Foreskin keratinocyte (primary cell): ENCODE measurements at places on chromosomes 4 and X. TPM values are rescaled to one million over a fixed set of nuclear protein-coding genes. Genes with fewer than 3 reads are reported as not detected.

Gene UGT2B10
- not detected in 2 replicates for total RNA-seq

Gene TLR3
- total RNA-seq = 5.2 and 6.9 TPM in 2 replicates

Gene CT45A1
- total RNA-seq = not detected in 2 replicates

Gene SH3TC1
- total RNA-seq = 18.7 and 30.1 TPM in 2 replicates

Gene PAGE2B
- total RNA-seq = not detected in 2 replicates

DNA sequence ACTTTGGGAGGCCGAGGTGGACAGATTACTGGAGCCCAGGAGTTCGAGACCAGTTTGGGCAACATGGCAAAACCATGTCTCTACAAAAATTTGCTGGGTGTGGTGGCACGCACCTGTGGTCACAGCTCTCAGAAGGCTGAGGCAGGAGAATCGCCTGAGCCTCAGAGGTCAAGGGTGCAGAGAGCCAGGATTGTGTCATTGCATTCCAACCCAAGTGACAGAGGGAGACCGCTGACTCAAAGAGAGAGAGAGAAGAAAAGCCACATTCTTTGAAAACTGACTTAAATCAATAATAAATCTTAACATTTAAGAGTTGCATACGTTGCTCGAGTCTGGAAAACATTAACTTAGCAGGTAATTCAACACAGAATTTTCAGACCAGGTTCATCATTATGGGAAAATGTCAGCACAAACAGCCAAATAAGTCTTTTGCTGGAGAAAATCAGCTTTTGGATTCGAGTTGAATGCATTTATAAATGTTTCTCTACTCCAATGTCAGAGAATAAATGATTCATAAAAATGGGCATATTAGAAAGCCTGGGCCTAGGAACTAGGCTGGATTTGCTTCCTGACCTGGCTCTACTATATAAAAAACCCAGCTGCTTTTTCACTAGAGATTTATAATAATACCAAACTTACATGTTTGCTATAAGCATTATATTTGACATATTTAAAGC, 68.3 kb upstream of the RBPJ start:
- no peak for DNase-seq

DNA sequence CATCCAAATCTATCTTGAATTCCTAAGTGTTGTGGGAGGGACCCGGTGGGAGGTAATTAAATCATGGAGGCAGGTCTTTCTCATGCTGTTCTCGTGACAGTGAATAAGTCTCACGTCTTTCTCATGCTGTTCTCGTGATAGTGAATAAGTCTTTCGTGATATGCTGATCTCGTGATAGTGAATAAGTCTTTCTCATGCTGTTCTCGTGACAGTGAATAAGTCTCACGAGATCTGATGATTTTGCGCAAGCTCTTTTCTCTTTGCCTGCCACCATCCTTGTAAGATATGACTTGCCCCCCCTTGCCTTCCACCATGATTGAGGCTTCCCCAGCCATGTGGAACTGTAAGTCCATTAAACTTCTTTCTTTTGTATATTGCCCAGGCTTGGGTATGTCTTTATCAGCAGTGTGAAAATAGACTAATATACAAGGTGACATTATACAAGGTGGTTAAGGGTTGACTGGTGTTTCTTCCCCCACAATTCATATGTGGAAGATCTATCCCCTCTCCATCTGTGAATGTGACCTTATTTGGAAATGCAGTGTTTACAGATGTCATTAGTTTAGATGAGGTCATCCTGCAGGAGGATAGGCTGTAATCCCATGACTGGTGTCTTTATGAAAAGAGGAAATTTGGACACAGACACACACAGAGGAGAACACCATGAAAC, 27.6 kb downstream of the ARSD start:
- no peak for DNase-seq

GRCh38 chr4:170003071-170004070, 22.8 kb downstream of the MFAP3L start:
- DNase-seq = no peak

GRCh38 chr4:117664706-117665444, 369.4 kb upstream of the NDST3 start:
- no peak for DNase-seq
